Stimulated activated CD4-positive, alpha-beta T cell treated with anti-CD3 and anti-CD28 coated beads, Interleukin-12 subunit alpha, Interleukin-12 subunit beta, amount 100 ng/mL, for 48 hours (primary cell): ENCODE measurements at places on chromosomes 3 and 15.
A peak's percentile ranks its signal among the peaks of the same experiment; 100 is the strongest.

DNA sequence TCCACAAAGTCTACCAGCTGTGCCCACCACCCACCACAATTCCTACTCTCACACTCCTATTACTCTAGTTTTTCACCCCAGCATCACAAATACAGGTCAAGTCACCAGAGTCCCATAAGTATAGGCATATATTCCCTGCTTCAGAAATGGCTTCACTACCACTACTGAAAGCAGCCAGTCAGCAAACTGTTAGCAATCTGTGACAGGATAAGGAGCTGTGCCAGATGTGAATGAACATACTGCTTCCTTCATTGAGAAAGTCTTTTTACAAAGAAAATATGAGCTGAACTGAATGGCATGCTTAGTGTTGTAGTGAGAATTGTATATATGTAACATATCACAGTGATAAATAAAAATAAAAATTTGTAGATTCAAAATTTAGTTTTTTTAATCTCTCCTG is 76.8 kb downstream of the C3orf85 start:
- no peak for DNase-seq

GRCh38 chr15:53158995-53159394 is 368.9 kb upstream of the ONECUT1 start:
- DNase-seq, result no peak

GRCh38 chr3:136142592-136142991 is 53.5 kb downstream of the MSL2 start:
- no peak for DNase-seq

GRCh38 chr3:120344349-120344748 is 4.8 kb downstream of the LRRC58 start:
- no peak for DNase-seq

DNA sequence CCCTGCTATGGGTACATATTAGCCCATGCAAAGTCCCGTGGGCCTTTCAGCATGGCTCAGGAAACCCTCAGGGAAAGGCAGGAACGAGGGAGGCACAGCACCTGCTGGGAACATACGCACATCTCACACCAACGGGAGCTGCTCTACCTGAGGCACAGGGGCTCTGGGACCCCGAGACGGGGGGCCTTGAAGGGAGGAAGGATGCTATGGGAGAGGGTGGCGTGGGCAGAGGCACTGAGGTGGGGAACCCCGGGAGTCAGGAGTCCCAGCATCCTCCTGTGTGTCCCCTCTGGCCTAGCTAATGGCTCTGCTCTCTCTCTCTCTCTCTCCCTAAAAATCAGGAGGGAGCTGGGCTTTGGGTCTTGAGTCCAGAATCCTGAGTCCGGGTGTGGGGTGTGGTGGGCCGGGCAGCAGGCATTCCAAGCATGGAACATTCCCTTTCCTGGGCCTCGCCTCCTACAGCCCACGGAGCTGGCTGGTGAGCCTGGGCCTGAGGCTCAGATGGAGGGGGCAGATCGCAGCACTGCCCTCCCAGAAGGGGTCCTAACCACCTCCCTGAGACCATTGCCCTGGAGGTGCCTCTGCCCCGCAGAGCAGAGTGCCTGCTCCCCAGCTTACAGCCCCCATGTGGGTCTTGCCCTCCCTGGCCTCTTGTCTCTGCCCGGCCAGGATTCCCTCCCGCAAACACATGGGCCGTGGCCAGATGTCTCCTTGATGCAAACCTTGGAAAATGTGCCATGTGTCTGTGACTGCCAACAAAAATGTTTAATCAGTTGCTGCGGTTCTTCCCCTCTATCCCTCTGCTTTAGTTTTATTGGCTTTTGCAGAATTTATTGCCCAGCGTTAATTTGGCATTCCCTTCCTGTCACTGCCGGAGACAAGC is 101.6 kb downstream of the TMEM266 start:
- DNase-seq, result no peak

GRCh38 chr3:141729240-141729639 is 8.9 kb upstream of the RNF7 start:
- no peak for DNase-seq

DNA sequence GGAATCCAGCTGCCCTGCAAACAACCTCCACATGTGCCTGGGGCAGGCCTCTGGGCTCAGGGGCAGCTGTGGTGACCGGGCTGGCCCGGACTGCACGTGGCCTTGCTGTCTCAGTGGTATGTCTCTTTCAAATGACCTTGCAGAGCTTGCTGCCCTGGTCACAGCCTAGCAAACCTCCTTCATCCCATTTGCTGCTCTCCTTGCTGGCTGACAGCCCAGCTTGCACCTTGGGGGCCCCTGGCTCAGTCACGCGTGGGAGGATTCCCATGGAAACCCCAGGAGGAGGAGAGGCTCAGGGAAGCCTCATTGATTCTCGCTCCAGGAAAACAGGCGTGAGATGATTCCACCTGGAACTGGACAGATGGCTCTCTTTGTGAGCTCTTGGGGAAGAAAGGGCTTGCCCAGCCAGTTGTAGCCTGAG is 5.6 kb downstream of the SPSB4 start:
- no peak for DNase-seq

DNA sequence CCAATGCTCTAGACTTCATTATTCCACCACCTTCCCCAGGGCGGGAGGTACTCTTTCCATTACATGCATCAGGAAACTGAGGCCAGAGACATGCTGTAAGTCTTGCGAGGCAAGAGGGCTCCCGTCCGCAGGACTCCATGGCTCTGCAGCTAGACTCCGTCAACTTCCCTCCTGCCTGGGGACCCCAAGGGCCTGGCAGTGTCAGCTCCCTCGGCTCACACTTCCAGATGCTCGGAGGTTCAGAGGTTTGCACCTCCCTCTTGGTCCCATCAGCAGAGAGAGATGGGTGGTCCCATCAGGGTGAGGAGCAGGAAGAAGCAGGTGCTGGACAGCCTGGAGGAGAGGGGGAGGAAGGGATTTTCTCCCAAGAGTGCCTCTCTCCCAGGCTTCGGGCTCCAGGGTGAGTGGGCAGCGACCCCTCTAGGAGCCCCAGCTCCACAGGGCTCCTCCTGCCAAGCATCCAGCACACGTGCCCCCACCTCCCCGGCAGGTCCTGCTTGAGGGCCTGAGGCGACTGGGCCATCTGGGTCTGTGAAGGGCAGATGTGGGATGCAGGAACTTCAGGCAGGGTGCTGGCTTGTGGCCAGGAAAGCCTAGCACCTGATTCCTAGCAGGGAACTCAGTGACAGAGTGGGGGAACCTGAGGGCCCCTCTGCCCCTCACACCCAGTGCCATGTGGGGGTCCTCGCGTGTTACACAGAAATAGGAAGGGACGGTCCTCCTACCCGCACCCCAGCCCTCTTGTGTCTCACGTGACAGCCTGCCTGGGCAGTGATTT is 9.3 kb downstream of the PAK6 start:
- no peak for DNase-seq

GRCh38 chr3:128369121-128369703 is 97.5 kb downstream of the DNAJB8 start:
- DNase-seq, result no peak

GRCh38 chr3:9909221-9910013 is 6.8 kb downstream of the IL17RE start:
- DNase-seq, result no peak

DNA sequence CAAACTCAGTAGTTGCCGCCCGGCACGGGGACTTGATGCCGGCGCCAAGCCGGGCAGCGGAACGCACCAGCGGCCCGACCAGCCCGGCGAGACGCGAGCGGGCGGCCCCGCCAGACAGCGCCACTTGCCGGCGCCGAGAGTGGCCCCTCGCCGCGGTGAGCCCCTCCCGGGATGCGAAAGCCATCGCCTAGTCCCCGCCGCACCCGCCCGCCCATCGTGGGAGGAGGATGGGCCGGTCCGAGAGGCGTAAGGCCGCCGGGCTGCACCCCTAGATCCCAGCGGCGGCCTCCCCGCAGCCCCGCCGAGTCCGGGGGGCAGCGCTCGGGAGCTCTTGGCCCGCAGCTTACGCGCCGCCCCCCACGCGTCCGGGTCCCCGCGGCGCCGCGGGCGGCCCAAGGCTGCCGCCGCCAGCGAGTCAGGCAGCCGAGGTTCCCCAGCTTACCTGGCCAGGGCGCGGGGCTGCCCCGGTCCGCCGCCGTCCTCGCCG is 609 bp downstream of the GOLGA8A start:
- DNase-seq, result peak; percentile 8

GRCh38 chr15:83904107-83905040 is 250.5 kb downstream of the ADAMTSL3 start:
- DNase-seq, result no peak

- DNase-seq, result no peak
These were observed 660.9 kb upstream of the NAALADL2 start for GRCh38 chr3:174198199-174198598.

DNA sequence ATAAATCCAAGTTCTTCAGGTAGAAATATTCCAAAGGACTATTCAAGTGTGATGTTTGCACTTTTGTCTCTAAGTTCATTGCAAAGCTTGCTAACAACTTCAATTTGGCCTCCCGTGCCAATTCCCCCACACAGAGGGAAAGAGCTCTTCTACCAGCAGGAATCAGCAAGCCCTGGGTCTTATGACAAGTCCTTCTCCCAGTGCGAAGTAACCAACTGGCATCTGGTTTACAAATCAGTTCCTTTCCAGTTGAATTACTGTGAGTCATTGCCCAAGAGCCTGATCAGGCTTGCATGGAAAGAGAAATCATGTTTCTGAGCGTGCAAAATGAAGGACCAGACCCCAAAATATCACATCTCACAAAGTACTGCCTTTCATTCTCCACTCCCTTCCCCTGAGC is 62.7 kb upstream of the SLCO3A1 start:
- no peak for DNase-seq

DNA sequence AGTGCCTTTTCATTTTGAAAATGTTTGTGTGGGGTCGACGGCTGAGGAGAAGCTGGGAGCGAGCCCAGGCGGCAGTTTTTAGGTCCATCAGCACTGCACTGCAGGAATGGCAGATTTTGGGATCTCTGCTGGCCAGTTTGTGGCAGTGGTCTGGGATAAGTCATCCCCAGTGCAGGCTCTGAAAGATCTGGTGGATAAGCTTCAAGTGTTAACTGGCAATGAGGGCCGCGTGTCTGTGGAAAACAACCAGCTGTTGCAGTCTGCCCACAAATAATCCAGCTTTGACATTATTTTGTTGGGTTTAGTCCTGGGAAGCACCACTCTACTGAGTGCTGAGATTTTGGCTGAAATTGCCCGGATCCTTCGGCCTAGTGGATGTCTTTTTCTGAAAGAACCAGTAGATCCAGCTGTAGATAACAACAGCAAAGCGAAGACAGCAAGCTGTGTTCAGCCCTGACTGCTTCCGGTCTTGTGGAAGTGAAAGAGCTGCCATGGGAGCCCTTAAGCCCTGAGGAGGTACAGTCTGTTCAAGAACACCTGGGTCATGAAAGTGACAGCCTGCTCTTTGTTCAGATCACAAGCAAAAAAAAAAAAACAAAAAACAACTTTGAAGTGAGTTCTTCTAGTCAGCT is 13.1 kb upstream of the ANP32A start:
- DNase-seq, result no peak

DNA sequence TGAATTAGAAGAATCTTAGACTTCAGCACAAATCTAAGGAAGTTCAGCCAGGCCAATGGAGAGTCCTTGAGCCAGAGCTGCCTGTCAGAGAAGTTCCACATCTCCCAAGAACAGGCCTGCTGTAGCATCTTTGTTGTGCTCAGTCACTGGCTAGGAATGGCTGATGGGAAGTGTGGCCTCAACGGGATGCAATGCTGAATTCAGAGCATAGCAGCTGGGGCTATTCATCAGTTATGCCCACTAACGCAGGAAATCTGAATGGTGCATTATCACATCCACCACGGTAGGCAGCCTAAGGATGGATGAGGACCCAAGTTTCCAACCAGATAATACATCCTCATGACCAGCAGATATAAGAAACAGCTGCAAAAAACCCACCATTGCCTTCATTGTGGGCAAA is 3.2 kb upstream of the EIF1B start:
- DNase-seq, result no peak

DNA sequence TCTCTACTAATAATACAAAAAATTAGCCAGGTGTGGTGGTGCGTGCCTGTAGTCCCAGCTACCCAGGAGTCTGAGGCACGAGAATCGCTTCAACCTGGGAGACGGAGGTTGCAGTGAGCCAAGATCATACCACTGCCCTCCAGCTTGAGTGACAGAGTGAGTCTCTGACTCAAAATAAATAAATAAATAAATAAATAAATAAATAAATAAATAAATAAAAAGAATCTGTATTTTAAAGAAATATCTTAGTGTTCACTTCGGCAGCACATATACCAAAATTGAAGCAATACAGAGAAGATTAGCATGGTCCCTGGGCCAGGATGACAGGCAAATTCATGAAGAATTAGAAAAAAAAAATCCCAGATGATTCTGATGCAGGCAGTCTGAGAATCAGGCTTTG is 51.9 kb downstream of the ROBO2 start:
- DNase-seq, result no peak

DNA sequence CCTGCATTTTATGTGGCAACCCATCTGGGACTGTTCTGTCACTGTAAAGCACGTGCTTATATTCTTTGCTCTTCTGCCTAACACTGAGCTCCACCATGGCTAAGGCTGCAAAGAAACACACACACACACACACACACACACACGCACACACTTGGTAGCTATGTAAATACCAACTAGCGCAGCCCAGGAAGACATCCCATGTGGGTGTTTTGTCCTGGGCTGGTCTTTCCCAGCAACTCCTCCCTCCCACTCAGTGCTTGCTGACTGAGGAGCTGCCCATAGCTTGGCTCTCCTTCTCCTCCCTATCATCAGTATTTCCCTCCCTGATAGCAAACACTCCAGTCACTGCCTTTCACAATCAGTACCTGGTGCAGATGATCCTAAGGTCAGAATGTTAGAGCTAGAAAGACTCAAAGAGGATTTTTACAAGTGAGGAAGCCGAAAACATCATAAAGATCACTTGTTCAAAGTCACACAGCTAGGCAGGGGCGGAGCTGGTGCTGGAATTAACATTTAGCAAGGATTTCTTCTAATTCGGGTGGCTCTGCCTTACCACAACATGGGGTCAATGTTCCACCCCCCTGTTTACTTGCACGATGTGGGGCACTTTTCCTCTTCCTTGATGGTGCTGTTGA is 377.1 kb upstream of the TBL1XR1 start:
- DNase-seq, result no peak

DNA sequence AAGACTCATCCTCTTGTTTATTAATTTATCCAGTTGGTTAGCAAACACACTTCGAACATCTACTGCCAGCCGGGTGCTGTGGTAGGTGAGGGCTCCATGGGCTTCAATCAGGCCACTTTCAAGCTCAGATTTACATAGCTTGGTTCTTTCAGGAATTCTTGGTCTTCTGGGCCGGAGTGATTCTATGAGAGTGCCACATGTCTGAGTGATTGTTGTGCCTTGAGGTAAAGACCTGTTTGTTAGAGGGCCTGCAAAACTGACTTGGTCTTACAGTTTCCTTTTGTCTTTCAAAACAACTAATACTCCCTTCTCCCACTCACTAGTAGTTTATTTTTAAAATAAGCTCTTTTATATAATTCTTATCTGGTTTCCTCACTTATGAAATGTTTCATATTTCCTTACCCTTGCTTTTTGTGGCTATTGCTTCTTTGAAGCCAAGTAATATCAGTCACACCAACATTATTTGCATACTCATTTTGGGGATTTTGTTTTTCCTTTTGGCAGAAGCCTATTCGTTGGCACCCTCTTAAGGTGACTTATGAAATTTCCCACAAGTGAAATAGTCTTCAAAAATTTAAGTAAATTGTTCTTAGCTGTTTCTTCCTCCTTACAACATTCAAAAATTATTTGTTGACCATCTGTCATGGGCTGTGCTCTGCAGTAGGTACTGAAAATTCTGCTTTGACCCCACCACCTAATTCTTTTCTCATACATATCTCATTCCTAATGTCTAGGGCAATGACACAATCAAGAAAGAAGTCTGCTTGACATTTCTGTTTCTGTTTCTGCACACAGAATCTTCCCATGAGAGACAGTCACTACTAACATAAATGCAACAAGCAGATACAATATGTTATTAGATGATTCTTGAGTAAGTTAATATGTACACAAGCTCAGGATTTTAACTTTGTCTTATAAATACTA is 120.2 kb downstream of the LRRC28 start:
- DNase-seq, result no peak
